Fibroblast of skin of left biceps (primary cell): ENCODE measurements at places on chromosomes 13 and 19.

GRCh38 chr13:25112695-25113255, 16.8 kb downstream of the PABPC3 start:
- DNase-seq, result no peak

DNA sequence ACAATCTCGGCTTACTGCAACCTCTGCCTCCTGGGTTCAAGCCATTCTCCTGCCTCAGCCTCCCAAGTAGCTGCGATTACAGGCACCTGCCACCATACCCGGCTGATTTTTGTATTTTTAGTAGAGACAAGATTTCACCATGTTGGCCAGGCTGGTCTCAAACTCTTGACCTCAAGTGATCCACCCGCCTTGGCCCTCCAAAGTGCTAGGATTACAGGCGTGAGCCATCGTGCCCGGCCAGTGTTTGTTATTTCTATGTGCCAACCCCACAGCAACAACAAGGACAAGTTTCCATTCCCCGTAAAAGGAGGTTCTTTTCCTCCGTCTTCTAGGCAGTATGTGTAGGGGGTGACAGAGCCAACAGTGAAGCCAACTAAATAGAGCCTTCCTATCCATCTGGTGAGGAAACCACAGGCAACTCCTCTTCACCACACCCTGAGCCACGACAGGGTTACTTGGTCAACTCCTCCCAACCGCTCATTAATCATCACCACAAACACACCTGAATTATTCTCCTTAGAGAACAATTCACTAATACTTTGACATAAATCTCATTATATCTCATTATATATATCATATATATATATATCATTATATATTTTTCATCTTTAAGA, 25.5 kb downstream of the FOXO1 start:
- DNase-seq, result no peak

DNA sequence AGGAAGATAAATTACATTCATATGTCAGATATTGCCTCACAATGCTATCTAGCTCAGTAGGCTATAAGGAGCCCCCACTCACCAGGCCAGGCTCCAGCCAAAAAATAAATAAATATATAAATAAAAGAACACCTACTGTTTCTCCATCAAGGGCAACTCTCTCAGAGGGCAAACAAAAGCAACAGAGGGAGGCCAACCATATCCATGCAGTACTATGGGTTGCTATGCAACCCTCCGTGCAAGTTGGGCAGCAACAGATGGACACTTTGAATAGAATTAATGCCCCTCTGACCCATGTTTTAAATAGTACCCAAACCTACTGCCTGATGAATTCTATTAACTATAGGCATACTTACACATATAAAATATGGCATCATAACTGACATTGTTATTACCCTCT, 279.8 kb upstream of the EDNRB start:
- no peak for DNase-seq

GRCh38 chr13:45928843-45929242, 77.3 kb upstream of the SIAH3 start:
- DNase-seq, result no peak

GRCh38 chr19:33278403-33279269, 23.7 kb downstream of the CEBPA start:
- no peak for DNase-seq

- no peak for DNase-seq
These were observed 543.1 kb upstream of the SLITRK5 start for GRCh38 chr13:87128036-87128435.

GRCh38 chr13:34078334-34078999, 260.5 kb downstream of the RFC3 start:
- DNase-seq, result no peak

- DNase-seq, result no peak
These were observed 573 bp upstream of the STARD13 start for GRCh38 chr13:33286128-33286527.

GRCh38 chr13:66359910-66360552, 870.1 kb downstream of the PCDH9 start:
- no peak for DNase-seq

DNA sequence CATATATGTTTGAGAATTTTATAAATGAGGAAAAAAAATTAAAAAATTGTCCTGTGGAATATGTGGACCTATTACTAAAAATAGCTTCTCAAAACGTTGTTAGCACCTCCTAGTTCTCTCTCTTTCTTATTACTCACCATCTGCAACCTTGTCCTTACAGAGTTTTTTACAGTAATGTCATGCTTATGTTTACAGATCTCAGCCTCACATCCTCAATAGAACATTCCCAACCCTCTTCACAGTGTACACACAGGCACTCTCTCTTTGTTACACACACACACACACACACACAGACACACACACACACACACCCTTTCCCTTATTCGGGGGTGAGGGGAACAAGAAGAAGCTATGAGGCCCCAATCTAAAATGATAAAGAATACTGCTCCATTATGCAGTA, 197.7 kb downstream of the SLITRK6 start:
- DNase-seq, result no peak

- no peak for DNase-seq
These were observed 396 bp downstream of the RTN2 start for GRCh38 chr19:45496349-45496953.

GRCh38 chr19:38015216-38015615, 108.2 kb downstream of the SIPA1L3 start:
- no peak for DNase-seq

GRCh38 chr13:74204602-74205312, 70.6 kb upstream of the KLF12 start:
- DNase-seq, result no peak

DNA sequence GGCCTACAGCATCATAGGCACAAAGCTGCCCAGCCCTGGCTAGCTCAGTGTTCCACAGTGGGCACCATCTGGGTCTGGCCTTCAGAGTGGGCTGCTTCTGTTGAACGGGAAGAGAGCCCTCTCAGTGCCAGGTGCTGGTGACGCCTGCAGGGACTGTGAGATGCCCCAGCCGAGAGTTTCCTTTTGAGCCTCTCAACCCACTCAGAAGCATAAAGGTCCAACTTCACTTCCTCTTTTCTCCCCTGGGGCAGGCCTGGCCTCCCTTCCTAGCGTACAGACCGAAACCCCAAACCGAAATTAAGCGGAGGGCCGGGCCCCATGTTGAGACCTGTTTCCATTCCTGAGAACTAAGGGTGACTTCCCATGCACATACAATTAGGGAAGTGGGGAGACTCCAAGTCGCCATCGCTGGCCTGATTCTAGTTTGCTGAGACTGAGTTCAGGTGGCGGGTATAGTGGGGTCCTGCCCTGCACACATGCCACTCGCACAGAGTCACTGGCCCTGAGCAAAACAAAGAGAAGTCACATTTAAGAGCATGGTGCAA, 6.9 kb downstream of the RAB8A start:
- DNase-seq, result no peak

GRCh38 chr13:34411177-34411576, 530.9 kb upstream of the NBEA start:
- no peak for DNase-seq

GRCh38 chr13:99140831-99141230, 59.8 kb upstream of the UBAC2 start:
- no peak for DNase-seq

- no peak for DNase-seq
These were observed 461 bp upstream of the WASF3 start for GRCh38 chr13:26557051-26557392.

GRCh38 chr19:33267706-33268105, 34.6 kb downstream of the CEBPA start:
- no peak for DNase-seq

- no peak for DNase-seq
These were observed 50.7 kb downstream of the GAS6 start for GRCh38 chr13:113813070-113813748.

DNA sequence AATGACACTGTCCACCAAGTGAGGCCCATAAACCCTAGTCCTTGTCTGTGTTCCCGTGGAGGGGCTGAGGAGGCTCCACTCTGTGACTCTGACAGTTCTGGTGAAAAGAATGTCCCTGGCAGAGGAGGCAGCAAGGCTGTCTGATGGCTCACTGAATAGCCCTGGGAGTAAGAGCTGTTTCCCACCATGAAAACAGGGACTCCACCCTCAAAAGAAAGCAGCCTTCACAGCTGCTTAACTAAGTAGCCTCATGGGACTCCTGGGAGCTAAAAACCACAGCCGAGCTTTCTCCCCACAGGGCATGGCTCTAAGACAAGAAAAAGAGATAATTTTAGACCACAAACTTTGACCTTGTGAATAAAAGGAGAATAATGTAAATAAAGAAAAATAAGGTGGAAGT, 135.1 kb upstream of the FRY start:
- DNase-seq, result no peak

GRCh38 chr13:59203855-59204254, 959.9 kb downstream of the DIAPH3 start:
- DNase-seq, result no peak

GRCh38 chr13:95893861-95894260, 159.3 kb downstream of the UGGT2 start:
- DNase-seq, result no peak

DNA sequence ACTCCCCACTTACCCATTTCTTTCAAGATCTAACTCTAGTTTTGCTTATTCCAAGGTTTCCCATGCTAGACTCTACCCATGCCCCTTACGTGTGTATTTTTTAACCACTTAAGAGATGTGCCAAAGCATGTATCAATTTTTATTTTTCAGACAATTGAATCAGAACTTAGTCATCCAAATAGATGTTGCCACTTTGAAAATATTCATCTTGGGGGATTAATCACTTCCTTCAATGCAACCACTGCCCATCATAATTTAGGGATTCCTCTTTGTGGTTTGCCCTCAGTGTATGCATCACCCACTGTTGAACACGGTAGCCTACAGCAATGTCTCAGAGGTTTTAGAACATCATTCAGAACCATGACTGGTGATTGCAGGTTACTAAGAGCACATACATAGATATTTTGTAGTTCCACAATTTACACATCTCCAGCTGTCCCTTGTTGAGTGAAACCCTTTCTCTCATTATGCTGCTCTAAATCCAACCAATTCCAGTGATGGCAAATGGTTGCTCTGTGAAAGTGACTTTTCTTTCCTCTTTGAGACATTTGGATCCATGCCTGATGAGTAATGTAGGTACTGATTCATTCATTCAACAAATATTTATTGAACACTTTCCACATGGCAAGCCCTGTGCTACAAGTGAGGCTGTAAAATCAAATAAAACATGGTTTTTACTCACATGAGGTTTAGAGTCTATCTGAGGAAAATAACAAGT, 60.6 kb upstream of the SERP2 start:
- DNase-seq, result peak; percentile 72

- DNase-seq, result no peak
These were observed 31.4 kb upstream of the MTIF3 start for GRCh38 chr13:27481766-27482165.

DNA sequence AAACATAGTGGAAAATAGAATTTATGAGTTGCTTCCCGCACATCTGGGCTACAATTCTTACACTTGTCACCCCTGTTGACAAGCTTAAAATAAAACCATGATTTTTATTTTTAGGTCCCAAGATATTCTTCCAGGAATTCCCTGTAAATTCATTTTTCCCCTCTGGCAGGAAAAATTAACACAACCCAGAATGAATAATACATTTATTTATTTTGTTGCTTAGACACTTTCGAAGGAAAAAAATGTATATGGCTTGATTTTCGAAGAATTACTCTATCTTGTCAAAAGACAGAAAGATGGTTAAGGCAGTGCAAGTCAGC, 74.4 kb downstream of the LHFPL6 start:
- DNase-seq, result no peak
